ENCODE measurements at places on chromosomes 3 and 15.
A peak's percentile ranks its signal among the peaks of the same experiment; 100 is the strongest.

- DNase-seq, result no peak
Observed at GRCh38 chr3:143220741-143221140, 101.2 kb downstream of the CHST2 start.

GRCh38 chr15:80531388-80531787, 127.2 kb downstream of the ARNT2 start:
- no peak for DNase-seq

DNA sequence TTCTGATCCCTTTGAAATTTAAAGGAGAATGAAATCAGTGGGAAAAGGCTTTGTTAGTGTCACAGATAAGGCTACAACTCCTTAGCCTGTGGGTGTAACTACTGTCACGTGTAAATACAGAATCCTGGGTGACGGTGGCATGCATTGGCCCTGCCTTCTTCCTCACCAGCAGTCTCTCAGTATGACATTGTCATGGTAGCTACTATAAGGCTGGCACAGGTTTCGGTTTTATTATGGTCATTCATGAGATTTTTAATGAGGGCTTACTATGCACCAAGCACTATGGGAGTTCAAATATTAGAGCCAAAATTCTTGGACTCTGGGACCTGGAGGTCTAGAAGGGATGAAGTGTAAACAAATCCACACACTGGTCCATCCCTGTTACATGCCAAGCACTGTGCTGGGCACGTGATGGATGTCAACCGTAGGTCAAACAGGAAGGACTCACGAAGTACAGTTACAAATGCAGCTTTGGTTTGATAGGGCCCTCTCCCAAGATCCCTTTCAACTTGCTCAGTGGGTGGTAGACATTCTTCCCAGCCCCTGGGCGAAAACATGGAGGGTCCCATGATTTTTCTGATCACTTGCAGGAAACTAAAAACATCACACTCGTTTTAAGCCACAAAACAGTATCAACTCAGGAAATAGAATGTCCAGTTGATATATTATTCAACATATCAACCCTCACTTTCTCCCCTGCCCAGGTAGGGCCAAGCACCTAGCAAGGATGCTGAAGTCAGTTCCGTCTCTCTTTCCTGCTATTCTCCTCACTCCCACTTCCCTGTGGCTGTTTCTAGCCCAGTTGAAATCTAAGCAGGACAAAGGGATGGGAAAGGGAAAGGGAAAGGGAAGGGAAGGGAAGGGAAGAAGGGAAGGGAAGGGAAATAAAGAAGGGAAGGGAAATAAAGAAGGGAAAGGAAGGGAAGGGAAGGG, 25.3 kb downstream of the BFSP2 start:
- no peak for DNase-seq

DNA sequence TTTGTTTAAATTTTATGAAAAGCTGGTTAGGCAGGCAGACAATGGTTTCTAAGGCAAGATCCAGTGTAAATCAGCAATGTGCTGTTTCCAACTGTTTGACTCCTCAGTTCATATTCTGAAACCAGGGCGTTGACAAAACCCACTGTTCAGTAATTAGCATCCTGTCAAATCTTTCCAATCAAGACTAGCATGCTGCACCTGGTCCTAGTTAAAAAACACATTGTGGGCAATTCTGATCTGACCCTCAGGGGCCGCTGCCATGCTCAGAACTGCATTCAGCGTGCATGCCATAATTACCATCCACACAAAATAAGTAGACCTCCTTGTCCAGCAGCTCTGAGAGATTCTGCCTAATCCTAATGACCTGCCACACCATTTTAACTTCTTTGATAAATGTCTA, 20.9 kb upstream of the RBP1 start:
- DNase-seq, result no peak

DNA sequence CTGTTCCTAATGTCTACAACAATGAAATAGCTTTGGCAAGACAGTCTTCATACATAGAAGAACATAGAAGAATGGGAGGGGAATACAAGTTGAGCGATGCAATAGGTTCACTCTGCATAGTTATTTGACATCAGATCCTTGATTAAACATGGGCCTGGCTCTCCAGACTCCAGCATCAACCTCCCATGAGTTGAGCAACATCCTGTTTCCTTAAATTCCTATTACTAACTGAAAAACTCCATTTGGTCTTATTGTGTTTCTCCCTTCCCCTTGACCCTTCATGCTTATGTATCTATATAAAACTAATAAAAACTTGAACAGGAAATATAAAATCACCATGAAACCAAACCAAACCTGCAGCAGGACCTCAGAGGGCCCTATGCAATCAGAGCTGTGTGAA, 304.5 kb upstream of the SATB1 start:
- no peak for DNase-seq

- no peak for DNase-seq
Observed at GRCh38 chr3:74465715-74466410, 148.6 kb downstream of the CNTN3 start.

DNA sequence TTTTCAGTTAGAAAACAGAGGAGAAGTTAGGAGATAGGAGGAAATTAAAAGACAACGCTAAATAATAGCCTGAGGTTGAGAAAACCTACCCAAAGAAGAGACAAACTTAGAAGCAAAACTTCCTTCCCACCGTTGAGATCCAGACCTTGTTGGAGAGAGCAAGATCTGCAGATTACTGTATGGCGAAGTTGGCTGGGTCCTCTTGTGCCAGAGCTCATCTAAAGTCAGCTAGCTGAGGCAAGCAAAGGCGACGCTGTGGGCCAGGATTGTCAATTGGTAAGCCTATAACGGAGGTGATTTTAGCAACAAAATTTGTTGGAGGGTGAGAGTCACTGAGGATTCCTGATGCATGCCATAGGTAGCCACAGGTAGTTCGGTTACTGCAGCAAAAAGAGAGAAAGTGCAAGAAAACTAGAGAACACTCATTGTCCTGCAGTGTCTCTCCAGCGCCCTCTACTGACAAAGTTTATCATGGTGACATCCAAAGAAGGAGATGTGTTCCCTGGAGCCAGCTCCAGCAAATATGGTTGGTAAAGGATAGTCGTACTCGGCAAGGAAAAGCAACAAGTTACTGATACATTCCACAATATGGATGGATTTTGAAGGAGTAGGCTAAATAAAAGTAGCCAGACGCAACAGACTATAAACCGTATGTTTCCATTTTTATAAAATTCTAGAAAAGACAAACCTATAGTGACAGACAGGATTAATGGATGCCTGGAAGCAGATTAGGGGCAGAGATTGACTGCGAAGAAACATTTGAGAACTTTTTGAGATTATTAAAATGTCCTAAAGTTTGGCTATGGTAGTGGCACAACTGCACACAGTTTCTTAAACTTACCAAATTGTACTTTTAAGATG, 9.8 kb upstream of the OR5K4 start:
- peak; percentile 49 for DNase-seq

- DNase-seq, result no peak
Observed at GRCh38 chr15:43370310-43370974, 401 bp downstream of the ZSCAN29 start.

GRCh38 chr3:52428151-52429005, 16.5 kb downstream of the SEMA3G start:
- DNase-seq, result peak; percentile 56

DNA sequence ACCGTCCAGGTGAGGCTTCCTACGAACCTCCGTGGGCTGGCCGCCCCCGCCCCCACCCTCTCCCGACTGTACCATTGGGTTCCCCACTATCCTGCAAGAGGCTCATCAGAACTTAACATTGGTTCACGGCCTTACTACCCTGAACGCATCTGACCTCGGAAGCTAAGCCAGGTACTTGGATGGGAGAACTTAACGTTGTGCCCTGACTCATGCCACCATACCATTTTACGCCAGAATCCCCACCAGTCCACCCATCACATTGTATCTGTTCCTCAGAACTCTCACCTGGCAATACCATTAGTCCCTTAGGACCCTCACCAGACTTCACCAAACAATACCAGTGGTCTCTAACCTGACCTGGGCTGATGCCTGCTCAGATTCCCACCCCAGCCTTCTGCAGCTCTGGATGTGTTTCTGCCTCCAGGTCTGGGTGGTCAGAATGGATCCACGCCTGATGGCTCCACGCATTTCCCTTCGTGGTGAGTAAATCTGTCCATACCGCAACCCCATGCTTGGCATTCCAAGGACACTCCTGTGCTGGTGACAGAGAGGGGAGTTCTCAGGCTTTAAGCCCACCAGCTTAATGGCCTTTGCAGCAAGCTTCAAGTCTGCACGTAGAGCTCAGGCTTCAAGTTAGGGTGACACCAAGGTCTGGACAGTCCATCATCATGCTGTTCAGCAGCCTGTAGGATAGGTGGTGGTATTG, 562 bp downstream of the TCTA start:
- no peak for DNase-seq

DNA sequence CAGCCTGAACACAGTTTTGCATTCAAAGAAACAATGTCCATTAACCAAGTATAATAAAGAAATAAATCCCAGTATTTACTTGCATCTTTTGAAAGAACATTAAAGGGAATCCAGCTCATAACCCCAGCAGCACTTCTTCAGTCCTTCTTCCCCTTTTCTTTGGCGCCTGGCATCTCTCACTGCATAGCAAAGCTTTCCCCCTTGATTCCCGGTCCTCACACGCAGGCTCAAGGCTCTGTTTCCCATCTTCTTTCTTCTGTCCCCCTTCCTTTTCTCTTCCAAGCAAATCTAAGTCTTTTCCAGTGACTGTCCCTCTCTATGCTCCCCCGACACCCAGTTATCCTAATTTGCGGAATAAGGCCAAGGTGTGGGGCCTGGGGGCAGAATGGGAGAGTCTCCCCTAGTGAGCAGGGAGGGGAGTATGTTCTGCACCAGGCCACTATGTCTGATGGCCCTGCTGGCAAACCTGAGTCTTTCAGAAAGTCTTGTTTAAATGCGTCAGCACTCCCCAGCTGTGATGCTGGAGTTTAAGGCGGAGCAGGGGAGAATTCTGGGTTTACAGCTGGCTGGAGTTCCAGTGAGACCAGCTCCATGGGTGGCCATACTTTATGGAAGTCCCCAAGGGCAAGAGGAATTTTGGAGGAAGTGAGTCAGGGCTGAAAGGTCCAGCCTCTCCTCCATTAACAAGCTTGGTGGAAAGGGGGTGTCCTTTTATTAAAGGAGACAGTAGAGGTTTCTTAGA, 42.1 kb downstream of the GOLGA6A start:
- DNase-seq, result no peak

GRCh38 chr3:36446276-36446675, 66.0 kb downstream of the STAC start:
- no peak for DNase-seq

DNA sequence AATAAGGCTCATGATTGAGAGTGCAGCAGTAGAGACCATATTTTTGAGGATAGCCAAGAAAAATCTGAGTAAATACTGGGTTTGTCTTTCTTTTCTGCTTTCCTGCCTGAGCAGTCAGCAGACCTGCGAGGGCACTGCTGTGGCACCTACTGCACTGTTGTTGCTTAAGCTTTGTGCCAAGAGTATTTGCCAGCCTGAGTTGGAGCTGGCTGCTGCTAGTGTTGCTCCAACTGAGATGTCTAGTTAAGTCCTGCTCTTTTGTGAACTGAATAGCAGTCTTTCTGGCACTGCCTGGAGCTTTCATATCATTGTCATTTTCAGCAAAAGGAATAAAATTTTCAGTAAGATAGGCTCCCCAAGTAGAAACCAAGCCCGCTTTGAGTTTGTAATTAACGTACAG, 214.5 kb upstream of the P2RY1 start:
- DNase-seq, result no peak

GRCh38 chr3:62451211-62451887, 78.0 kb upstream of the FEZF2 start:
- DNase-seq, result no peak

GRCh38 chr3:177739461-177739860, 542.2 kb upstream of the TBL1XR1 start:
- DNase-seq, result no peak

DNA sequence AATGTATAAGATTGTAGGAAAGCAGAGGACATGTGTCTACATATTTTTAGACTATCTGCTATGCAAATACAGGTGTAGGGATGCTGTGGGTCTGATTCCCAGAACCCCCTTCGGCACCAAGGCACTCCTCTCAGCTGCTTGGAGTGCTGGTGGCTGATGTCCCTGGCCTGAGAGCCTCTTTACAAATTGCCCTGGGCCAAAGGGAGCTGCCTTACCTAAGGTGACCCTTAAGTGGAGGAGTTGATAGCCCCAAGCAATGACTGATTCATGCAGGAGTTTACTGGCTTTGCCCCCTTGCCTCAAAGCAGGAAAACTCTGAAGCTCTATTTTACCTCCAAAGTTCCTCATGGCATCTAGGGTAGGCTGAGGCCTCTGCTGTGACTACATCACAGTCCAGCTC, 83.0 kb downstream of the ZNF385D start:
- DNase-seq, result no peak

Data from NCI-H460 (cell line).